EH (cell line): ENCODE measurements at places on chromosomes 1 and 21.

DNA sequence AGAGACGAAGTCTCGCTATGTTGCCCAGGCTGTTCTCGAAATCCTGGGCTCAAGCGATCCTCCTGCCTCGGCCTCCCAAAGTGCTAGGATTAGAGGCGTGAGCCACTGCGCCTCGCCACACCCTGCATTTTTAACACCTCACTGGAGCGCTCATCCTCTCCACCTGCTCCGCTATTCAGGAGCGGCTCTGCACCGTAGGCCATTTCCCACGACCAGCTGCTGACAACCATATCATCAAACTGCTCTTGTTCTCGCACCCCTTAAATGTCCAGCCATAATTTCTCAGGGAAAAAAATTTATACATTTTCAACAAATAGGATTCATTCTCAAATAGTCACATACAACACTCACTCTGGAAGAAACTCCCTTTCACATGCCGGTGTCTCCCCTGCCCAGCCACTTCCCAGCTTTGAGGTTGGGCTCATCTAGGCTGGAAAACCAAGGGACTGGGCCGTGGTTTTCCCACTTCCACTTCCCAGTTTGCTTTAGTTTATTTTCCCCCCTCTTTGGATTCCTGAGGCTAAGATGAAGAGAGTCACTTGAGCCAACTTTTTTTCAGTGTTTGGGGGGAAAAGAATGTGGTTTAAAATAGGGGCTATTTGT, 639 bp upstream of the IPO9 start:
- peak; percentile 71 for DNase-seq

DNA sequence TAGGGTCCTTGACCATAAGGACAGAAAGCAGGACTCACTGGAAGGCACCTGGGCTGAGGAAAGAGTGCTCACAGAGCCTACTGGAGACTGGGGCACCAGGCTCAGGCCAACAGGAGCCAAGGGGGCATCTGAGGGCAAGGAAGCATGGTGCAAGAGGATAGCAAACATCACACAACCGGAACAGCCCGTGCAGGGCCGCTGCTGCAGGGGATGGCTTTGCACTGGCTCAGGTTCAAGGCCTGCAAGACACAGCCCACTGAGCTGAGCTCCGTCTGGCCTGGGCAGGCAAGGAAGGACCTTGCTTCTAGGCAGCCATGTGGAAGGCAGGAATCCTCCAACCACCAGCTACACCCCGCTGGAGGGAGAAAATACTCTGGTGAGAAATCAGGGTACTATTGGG, 59.8 kb upstream of the KIF26B start:
- DNase-seq: no peak

DNA sequence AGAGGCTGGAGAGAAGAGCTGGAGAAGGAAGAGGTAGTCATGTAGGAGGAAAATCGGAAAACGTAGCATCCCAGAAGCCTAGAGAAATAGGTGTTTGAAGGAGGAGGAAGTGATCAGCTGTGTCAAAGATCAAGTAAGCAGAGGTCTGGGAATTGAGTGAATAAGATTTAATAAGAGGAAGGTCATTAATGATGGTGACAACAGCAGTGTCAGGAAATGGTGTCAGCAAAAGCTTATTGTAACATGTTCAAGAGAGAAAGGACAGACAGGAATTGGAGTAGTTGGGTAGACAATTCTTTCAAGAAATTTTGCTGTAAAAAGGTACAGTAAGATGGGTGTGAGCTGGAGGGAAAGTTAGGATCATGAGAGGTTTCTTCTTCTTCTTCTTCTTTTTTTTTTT, 41.6 kb upstream of the SLC6A9 start:
- no peak for DNase-seq

GRCh38 chr1:157390651-157391050, 161.7 kb downstream of the FCRL5 start:
- DNase-seq: peak; percentile 84

DNA sequence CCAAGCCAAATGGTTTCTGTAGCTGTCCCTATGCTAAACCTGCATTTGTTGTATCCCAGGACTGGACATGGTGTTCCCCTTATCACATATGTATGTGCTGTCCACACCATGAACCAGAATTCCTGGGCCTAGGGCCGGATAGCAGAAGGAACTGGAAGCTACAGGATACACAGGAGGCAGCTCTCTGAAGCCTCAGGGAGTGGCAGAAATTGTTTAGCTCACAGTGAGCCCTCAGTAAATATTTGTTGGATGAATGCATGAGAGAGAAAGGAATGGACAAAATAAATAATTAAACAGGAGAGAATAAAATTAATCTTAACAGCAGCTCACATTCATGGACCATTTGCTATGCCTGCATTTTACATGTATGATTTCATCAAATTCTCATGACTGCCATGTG, 2.1 kb downstream of the NIPAL3 start:
- peak; percentile 84 for DNase-seq

- no peak for DNase-seq
Measured at GRCh38 chr1:109152196-109152595, 38.3 kb downstream of the ELAPOR1 start.

- DNase-seq: no peak
Measured at GRCh38 chr1:60763741-60764140, 318.6 kb upstream of the NFIA start.
